Activated T-helper 9 cell treated with anti-CD3 and anti-CD28 coated beads, Interleukin-2, amount 50 U/mL, for 16 hours (primary cell): ENCODE measurements at places on chromosomes 7 and 10.

DNA sequence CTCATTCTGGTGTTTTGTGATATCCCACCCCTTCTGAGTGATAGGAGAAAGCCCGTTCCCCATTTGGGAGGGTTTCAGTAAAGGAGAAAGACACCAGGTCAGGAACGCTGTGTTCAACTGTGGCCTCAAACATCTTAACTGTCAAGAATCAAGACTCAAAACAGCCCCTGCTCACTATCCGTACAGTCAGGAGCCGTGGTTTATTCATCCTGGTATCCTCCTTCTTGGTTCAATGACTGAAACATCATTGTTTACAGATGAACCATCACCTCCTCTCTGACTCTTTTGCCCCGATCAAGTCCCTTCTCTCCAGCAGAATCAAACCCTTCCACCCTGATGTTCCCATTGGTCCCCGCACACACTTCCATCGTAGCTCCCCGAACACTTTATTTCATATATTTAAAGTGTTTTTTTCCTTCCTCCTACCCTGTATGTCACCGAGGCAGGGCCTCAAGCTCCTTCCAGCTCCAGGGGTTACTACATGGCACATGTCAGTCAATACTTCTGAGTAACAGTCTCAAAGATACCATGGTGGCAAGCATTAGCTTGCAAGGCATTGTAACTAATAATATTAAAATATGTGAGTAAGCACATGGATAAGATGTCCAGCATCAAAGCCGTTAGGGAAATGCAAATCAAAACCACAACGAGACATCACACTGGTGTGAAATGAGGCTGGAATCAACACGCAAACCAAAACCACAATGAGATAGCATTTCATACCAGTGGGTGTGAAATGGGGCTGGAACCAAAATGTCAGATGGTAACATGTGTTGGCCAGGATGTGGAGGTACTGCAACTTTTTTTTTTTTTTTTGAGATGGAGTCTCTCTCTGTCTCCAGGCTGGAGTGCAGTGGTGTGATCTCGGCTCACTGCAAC is 124.7 kb upstream of the C1QL3 start:
- no peak for DNase-seq

DNA sequence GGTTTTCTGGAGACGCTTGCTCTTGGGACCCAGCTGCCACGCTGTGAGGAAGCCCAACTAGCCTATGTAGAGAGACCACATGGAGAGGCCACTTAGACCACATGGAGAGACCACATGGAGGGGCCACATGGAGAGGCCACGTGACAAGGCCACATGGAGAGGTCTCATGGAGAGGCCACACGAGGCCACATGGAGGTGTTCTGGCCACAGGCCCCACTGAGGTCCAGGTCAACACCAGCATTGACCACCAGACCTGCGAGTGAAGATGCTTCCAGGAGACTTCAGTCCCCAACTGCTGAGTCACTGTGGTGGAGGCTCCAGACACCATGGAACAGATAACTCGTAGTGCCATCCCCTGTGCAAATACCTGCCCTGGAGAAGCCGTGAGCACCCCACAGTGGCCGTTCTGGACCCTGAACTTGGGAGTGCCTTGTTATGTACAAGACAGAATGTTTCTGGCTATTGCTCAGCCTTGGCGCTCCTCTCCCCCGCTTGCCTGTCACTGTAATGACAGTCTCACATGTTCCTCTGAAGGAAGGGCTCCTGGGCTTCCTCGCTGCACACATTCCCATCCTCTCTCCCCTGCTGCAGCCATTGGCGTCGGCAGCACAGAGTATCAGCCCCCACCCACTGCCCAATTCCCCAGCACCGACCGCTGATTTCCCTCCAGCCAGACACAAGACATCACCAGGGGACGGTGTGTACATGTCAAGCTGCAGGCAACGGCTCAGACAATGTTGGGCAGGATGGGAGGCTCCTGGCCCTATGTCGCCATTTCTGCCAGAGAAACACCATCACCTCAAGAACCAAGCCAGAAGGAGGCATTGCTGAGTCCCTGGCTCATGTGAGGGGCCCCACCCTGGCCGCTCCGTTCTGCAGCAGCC is 49.0 kb upstream of the TNRC18 start:
- DNase-seq: no peak

DNA sequence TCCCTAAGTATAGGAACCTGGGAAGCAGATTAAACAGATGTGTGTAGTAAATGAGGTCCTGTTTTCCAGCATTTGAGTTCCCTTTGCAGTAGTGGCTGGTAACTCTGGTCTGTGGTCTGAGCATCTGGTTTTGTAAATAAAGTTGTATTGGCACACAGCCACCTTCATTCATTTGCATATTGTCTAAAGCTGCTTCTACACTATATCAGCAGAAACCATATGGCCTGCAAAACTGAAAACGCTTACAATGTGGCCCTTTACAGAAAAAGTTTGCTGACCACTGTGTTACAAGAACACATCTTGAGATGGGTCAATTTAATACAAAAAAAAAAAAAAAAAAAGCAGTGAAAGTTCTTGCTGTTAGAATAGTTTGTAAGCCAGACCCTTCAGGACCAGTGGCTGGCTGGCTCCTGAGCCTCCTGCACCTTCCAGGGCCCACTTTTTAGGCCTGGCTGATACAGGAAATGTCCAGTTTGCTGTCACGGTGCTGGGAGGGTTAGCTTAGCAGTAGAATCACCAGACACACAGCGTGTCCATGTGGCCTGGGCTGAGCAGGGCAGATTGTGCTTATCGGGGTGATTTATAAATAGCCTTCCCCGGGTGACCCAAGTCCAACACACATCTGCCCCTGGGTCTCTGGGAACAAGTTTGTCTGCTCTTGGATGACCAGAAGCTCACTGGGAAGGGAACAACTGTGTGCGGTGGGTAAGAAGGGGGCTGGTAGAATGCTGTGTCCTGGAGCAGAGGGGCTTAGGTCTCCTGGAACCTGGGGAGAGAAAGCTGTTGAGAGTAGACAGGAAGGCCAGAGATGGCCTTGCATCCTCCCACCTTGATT is 1.4 kb downstream of the C10orf71 start:
- DNase-seq: no peak

DNA sequence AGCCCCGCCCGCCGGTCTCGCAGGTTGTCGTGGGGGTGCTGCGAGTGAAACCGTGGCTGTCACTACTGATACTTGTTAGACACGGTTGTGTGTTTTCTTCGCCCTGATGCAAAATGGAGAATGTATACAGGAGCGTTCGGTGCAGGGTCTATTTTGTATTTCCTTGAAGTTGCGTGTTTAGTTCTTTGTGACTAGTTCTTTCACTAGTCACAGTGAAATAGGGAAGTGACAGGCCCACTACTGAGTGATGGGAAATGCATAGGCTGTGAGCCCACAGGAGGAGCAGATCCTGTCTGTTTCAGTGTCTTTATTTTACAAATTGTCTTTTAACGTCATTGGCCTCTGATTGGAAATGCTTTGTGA is 675 bp downstream of the ABRAXAS2 start:
- no peak for DNase-seq

DNA sequence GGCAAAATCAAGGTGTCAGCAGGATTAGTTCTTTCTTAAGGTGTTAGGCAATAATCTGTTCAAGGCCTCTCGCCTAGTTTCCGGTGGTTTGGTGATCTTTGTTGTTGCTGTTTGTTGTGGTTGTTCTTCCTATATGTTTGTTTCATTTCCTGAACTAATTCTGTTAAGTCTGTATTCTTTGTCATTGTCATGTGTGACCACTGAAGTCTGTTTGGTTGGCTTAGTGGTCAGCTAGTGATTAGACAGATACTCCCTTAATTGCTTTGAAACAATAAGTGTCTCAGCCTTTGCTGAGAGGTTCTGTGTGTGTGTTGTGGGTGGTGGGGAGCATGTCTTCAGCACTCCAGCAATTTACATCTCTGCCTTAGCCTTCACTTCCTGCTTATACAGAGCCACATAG is 46.0 kb downstream of the ABCC2 start:
- DNase-seq: no peak

GRCh38 chr7:37065779-37066271 is 341.5 kb upstream of the AOAH start:
- no peak for DNase-seq

- no peak for DNase-seq
Observed at GRCh38 chr7:70837589-70837988, 294.4 kb upstream of the GALNT17 start.

- DNase-seq: no peak
Observed at GRCh38 chr10:57898231-57898630, 369.5 kb downstream of the IPMK start.

DNA sequence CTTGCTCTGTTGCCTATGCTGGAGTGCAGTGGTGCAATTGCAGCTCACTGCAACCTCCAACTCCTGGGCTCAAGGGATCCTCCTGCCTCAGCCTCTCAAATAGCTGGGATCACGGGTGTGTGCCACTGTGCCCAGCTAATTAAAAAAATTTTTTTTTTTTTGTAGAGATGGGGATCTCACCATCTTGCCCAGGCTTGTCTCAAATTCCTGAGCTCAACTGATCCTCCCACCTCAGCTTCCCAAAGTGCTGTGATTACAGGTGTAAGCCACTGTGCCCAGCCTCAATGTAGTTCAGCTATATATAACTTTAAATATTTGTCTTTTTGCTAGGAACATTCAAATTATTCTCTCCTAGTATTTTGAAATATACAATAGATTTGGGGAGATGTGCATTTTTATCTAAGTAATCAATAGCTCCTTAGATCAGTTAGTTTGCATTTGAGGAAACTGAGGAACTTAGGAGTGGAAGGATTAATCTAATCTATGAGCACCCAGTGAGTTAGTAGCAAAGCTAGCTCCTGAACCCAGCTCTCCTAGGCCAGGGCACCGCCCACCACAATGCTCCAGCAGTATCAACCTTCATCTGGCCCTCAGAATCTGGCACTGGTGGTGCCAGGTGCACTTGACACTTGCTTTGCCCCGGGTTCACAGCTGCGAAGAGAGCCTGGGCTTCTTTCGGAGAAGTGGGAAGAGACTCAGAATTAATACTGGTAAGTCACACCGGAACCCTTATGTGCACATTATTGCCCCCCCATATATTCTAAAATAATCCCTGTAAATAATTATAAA is 5.9 kb upstream of the LRMDA start:
- no peak for DNase-seq

DNA sequence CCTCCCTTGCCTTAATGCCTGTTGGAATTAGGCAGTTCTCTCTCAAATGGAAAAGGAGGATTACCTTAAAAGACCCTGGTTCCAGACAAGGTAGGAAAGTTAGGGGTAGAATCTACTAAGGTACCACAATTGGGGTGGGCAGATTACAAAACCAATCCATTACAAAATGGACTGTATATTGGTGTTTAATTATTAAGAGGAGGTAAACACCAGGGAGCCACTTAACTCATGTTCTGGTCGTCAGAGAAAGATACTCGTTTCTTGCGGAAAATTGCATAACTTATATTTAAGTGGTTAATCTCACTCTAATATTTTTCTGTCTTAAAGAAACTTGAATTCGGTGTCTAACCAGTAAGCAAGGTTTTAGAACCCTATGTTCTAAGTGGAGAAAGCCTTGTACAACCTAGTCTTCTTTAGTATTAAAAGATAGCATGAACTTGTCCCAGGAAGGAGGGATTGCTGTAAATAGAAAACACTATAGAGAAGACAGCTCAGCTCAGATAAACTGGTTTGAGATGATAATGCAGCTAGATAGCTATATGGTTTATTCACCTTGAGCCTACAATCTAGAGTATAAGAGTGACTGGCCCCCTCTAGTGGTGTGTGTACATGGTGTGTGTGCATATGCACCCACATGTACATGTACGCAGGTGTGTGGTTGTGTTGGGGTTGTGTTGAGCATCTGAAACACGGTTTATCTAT is 58.0 kb upstream of the STRIP2 start:
- DNase-seq: no peak

DNA sequence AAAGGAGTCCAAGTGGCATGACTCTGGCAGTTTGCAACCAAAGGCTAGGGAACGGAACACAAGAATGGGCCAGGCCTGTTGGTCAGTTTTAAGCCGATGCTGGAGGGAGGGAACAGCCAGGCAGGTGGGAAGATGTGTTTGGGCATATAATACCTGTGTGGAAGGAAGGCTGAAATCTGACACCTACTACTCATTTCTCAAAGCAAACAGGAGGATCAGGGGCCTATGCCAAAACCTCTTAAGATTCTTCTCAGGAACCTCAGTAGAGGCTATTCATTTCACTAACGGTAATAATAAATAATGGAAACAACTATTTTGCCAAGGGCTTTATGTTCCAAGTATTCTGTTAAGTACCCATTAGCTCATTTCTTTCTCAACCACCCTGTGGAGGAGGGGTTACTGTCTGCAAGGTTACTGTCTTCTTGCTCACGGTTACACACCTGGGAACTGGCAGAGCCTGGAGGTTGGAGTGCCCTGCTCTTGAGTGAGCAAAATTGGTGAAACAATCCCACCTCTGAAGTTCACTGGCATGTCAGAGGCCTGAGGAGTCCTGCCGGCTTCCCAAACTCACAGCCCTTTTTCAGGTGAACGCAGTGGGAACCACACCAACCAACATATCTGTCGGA is 35.5 kb downstream of the GOT1 start:
- DNase-seq: no peak

DNA sequence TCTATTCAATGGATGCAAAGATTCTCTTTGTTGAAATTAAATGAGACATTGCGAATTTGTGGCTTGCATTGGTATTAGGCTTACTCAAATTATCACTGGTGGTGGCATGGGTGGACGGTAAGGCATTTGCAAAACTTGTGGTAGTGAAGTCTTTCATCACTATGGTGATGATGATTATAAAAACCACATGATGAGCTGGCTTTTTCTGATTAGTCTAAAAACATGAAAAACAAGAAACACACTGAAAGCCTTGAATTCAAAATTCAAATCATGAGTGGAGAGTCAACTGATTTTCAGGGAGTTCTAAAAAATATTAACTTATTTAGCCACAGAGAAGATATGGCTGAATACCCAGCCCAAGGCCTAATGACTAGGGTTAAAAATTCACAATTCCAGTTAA is 99.8 kb upstream of the HGF start:
- DNase-seq: no peak

- no peak for DNase-seq
Observed at GRCh38 chr7:100171087-100171681, 2.8 kb upstream of the GAL3ST4 start.
